Neural crest cell (in vitro differentiated cells): ENCODE measurements at places on chromosomes 1 and 21.

- peaks cover 22% of the 10 kb centered on the region for H3K4me1 ChIP-seq
- no peaks in the 10 kb centered on the region for H3K36me3 ChIP-seq
- H3K4me3 ChIP-seq: no peak overlapping the region
- DNase-seq: no peak
Observed at GRCh38 chr1:7109901-7110300, 324.6 kb downstream of the CAMTA1 start.

DNA sequence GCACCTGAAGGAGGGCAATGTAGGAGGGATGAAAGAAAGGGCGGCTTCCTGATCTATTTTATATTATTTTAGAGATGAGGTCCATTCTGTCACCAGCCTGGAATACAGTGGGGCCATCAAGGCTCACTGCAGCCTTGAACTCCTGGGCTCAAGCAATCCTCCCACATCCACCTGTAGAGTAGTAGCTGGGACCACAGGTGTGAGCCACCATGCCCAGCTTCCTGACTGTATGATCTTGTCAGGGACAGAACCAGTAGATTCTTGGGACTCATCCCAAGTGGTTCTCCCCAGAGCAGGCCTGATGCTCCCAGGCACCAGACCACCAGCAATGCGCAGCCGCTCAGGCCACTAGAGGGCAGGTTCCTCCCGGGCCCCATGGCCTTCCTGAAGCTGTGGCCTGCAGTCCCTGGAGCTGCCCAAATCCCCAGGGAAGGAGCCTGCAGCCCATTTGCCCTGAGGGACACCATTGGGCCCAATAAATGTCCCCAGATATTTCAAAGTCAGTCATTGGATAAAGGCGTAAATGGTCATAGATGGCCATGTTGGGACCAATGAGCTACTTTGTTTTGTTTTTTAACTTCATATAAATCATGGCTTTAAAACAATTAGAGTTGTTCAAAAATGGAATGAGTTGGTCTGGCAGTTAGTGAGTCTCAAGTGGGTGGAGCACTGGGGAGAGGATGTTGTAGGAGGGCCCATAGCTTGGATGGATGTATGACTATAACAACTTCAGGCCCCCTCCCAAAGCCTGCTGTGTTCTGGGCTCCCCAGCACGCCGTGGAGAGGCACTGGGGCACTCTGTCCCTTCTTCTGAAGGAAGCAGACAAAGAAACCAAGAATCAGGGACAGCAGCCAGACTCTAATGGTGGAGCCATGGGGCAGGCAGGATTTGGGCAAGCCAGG lies 44.7 kb upstream of the GOLT1A start:
- H3K27me3 ChIP-seq: no peaks in the 10 kb centered on the region
- H3K4me1 ChIP-seq: peaks cover 48% of the 10 kb centered on the region
- peak overlapping the region; percentile 2 for H3K4me3 ChIP-seq
- no peaks in the 10 kb centered on the region for H3K36me3 ChIP-seq
- DNase-seq: peak; percentile 62

GRCh38 chr21:41425588-41425953 lies 468 bp upstream of the MX1 start:
- peaks cover 41% of the 10 kb centered on the region for H3K27me3 ChIP-seq
- no peaks in the 10 kb centered on the region for H3K36me3 ChIP-seq
- H3K4me3 ChIP-seq: no peak overlapping the region
- DNase-seq: no peak

GRCh38 chr21:33380483-33380998 lies 22.7 kb upstream of the IFNGR2 start:
- H3K27me3 ChIP-seq: no peaks in the 10 kb centered on the region
- DNase-seq: no peak
- no peaks in the 10 kb centered on the region for H3K36me3 ChIP-seq
- H3K4me1 ChIP-seq: peaks cover 15% of the 10 kb centered on the region

GRCh38 chr21:34693192-34693810 lies 24.5 kb downstream of the CLIC6 start:
- H3K27me3 ChIP-seq: peaks cover 7% of the 10 kb centered on the region
- no peaks in the 10 kb centered on the region for H3K36me3 ChIP-seq
- H3K4me1 ChIP-seq: peaks cover 37% of the 10 kb centered on the region
- H3K27ac ChIP-seq: no peak overlapping the region

GRCh38 chr1:43958351-43959255 lies 11.2 kb upstream of the DPH2 start:
- H3K36me3 ChIP-seq: peaks cover 5% of the 10 kb centered on the region
- no peak overlapping the region for H3K4me3 ChIP-seq

DNA sequence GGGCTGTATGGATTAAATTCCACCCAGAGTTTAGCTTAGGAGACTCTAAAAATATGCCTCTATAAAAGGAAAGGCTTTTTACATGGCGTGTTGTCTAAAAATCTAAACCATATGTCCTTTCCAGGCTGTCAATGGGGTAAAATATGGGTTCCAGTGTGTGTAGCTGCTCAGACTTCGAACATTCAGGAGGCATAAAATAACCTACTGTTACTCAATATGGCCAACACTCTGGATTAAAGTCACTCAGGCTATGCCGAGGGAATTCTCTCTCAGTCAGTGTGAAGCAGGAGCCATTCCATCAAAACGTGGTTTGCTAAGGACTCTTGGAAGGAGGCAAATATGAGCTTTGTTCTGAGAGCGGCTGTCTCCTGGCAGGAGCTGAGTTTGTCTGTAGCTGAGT lies 135.3 kb downstream of the RUNX1 start:
- no peak overlapping the region for H3K4me3 ChIP-seq
- no peaks in the 10 kb centered on the region for H3K27me3 ChIP-seq
- no peaks in the 10 kb centered on the region for H3K36me3 ChIP-seq
- peaks cover 17% of the 10 kb centered on the region for H3K4me1 ChIP-seq
- DNase-seq: no peak

DNA sequence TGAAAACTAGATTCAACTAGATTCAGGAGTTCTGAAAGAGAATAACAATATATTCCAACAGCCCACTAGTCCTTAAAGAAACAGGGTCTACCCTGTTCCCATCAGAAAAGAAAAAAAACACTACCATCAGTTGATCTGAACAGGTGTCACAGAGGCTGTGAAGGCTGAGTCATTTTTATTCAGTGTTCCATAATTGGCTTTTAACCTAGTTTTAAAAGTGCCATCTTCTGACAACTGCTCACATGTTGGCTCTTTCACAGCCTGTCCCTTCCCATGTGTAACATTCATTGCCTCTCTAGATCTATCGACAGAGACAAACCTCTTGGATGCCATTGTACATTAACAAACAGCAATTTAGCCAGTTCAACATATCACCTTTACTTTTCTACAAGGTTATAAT lies 243.7 kb downstream of the TBX15 start:
- H3K4me3 ChIP-seq: no peak overlapping the region
- no peaks in the 10 kb centered on the region for H3K4me1 ChIP-seq
- no peak overlapping the region for H3K27ac ChIP-seq
- DNase-seq: no peak
- no peaks in the 10 kb centered on the region for H3K27me3 ChIP-seq

DNA sequence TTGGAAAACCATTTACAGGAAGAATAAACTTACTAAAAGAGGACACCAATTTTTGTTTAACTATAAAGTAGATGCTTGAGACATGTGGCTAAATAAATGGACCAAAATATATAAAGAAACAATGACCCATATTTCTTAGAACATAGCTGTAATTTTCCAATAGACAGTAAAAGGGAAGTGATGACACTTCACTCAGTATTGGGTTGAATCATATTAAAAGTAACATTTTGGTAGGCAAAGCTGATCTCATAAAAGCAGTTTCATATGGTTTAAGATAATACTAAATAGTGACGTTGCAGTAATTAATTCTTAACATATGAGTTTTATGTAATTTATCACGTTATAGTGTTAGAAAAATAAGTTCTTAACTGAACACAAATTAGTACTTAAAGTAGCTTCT lies 308.9 kb upstream of the RUNX1 start:
- no peak overlapping the region for H3K27ac ChIP-seq
- DNase-seq: no peak
- H3K36me3 ChIP-seq: no peaks in the 10 kb centered on the region
- no peak overlapping the region for H3K4me3 ChIP-seq
- H3K27me3 ChIP-seq: no peaks in the 10 kb centered on the region
- H3K4me1 ChIP-seq: no peaks in the 10 kb centered on the region

DNA sequence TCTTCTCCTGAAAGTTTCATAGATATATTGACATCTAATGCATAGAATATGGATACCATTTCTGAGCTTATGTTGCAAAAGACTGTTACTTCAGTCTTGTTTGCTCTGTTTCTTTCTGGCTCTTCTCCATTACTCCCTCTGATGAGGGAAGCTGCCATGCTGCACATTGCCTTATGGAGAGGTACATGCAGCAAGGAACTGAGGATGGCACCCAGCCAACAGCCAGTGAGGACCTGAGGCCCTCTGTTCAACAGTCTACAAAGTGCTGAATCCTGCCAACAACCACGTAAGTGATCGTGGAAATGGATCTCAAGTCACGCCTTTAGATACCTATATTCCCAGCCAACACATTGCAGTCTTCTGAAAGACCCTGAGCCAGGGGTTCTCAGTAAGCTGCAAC lies 66.6 kb upstream of the ADAMTS5 start:
- H3K4me3 ChIP-seq: no peak overlapping the region
- H3K4me1 ChIP-seq: peaks cover 18% of the 10 kb centered on the region
- H3K27ac ChIP-seq: no peak overlapping the region
- H3K27me3 ChIP-seq: no peaks in the 10 kb centered on the region
- no peaks in the 10 kb centered on the region for H3K36me3 ChIP-seq
- no peak for DNase-seq

GRCh38 chr1:10736634-10737586 lies 59.5 kb downstream of the CASZ1 start:
- H3K27me3 ChIP-seq: peaks cover 81% of the 10 kb centered on the region
- DNase-seq: no peak
- no peaks in the 10 kb centered on the region for H3K36me3 ChIP-seq
- peaks cover 34% of the 10 kb centered on the region for H3K4me1 ChIP-seq
- no peak overlapping the region for H3K27ac ChIP-seq
- H3K4me3 ChIP-seq: no peak overlapping the region

- peaks cover 69% of the 10 kb centered on the region for H3K4me1 ChIP-seq
- H3K4me3 ChIP-seq: peak overlapping the region; percentile 99
- H3K36me3 ChIP-seq: no peaks in the 10 kb centered on the region
- no peak for DNase-seq
- no peak overlapping the region for H3K27ac ChIP-seq
Observed at GRCh38 chr1:206687915-206688442, 3.3 kb downstream of the MAPKAPK2 start.

GRCh38 chr1:171736196-171736595 lies 5.7 kb downstream of the VAMP4 start:
- H3K4me1 ChIP-seq: peaks cover 19% of the 10 kb centered on the region
- no peak overlapping the region for H3K4me3 ChIP-seq
- no peak for DNase-seq
- H3K36me3 ChIP-seq: peaks cover 2% of the 10 kb centered on the region
- no peak overlapping the region for H3K27ac ChIP-seq

GRCh38 chr1:110291241-110292030 lies 47.7 kb upstream of the RBM15 start:
- H3K27ac ChIP-seq: no peak overlapping the region
- H3K36me3 ChIP-seq: no peaks in the 10 kb centered on the region
- no peaks in the 10 kb centered on the region for H3K27me3 ChIP-seq
- no peak for DNase-seq
- peaks cover 3% of the 10 kb centered on the region for H3K4me1 ChIP-seq

- DNase-seq: no peak
- no peaks in the 10 kb centered on the region for H3K27me3 ChIP-seq
- no peak overlapping the region for H3K27ac ChIP-seq
- H3K4me3 ChIP-seq: no peak overlapping the region
- H3K4me1 ChIP-seq: peaks cover 16% of the 10 kb centered on the region
Observed at GRCh38 chr1:225849925-225850324, 32.3 kb downstream of the TMEM63A start.

DNA sequence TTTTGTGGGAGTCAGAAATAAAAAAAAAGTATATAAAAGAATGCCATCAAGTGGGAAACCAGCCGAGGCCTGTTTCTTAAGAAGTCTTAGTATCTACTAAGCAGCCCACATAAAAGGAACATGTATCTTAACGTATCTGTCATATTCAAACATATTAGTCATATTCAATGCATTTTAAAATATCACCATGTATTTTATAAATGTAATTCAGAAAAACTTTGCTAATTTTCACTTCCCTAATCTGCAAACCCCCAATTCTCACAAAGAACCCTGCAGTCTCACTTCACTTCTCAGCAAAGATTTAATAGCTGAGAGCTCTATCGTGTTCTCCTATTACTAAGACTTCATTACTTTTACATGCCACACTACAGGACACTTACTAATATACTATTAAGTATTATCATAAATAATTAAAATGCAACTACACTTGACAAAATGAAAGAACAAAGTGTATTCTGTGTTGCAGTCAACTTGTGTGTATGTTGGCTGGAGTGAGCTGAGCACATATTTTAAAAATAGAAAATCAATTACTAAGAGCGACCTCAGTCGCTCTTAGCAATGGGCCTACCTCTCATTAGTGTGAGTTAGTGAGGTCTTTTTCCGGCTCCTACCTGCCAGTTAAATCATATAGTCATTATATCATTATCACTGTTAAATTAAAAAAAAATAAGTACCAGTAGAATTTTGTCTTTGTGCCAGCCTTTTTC lies 484.3 kb downstream of the LMO4 start:
- H3K27me3 ChIP-seq: no peaks in the 10 kb centered on the region
- H3K4me1 ChIP-seq: peaks cover 9% of the 10 kb centered on the region
- no peaks in the 10 kb centered on the region for H3K36me3 ChIP-seq
- no peak overlapping the region for H3K27ac ChIP-seq
- no peak for DNase-seq
- H3K4me3 ChIP-seq: no peak overlapping the region

- peaks cover 5% of the 10 kb centered on the region for H3K36me3 ChIP-seq
- H3K4me3 ChIP-seq: peak within 1 kb of the TSS; percentile 89
- no peaks in the 10 kb centered on the region for H3K27me3 ChIP-seq
- H3K27ac ChIP-seq: peak within 1 kb of the TSS; percentile 71
Observed at GRCh38 chr1:1273512-1274298, at the start of gene UBE2J2. Gene UBE2J2, minus strand, starts transcription at chr1:1273854. Its CDS starts 5,862 bp downstream, at chr1:1267992.

DNA sequence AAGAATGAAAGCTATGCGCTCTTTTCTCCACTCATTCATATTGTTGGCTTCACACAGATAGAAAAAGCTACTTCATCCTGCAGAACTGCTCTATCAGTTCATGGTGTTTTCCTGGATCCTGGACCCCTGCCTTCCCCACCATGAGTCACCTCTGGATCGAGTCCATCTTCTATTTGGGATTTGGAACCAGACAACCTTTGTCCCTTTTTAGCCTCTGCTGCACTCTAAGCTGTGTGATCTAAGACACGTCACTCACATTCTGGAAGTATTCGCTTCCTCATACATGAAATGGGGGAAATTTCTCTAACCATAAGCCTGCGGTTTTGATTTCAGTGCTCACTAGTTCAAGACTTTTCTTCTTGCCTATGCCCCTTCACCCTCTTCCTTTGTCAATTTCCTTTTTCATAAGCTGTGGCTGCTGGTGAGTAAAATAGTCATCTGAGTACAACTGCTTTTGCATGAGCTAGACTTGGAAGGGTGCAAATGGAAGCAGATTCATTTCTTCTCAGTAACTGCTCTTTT lies 14.1 kb upstream of the DEGS1 start:
- peaks cover 3% of the 10 kb centered on the region for H3K4me1 ChIP-seq
- no peak overlapping the region for H3K27ac ChIP-seq
- H3K4me3 ChIP-seq: no peak overlapping the region
- DNase-seq: no peak
- no peaks in the 10 kb centered on the region for H3K36me3 ChIP-seq

DNA sequence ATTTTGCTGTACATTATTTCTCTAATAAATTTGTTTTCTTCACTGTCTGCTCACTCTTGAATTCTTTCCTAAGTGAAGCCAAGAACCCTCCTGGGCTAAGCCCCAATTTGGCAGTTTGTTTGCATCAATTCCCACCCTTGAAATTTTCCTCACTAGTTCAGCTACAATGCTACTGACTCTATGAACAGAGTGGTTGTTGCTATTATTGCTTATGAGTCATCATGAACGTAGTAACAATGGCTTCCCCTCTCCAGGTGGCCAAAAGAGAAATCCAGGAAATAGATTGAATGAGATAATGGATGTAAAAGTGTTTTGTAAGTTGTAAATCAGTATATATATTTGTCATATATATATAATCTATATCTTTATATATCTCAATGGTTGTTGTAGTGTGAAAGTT lies 193.0 kb downstream of the URB2 start:
- no peak overlapping the region for H3K4me3 ChIP-seq
- H3K36me3 ChIP-seq: no peaks in the 10 kb centered on the region
- no peak overlapping the region for H3K27ac ChIP-seq
- peaks cover 5% of the 10 kb centered on the region for H3K27me3 ChIP-seq
